Retina (tissue), 1 donor: ENCODE measurements at places on chromosomes 13 and 19.

DNA sequence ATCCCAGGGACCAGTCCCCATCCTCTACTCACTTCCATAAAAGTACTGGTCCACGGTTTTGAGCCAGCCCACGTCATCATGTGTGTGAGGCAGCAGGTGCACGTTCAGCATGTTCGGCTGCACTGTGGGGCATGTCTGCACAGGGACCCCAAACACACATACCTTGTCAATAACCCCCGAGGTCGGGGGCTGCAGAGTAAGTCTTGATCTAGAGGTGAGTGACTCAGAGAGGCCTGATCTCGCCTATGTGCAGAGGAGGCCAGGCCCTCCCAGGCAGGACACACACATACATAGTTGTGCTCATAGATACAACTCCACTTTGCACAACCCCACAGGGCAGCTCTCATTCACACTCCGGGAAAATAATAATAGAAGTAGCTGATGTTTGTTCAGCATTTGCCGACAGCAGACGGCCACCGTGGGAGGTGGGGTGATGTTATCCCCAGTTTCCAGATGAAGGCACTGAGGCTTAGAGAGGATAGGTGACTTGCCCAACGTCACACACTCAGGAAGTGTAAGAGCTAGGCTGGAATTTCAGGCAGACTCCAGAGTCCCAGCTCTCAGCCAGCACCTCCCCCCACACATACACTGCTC is 774 bp downstream of the MAN2B1 start:
- no peak for DNase-seq

DNA sequence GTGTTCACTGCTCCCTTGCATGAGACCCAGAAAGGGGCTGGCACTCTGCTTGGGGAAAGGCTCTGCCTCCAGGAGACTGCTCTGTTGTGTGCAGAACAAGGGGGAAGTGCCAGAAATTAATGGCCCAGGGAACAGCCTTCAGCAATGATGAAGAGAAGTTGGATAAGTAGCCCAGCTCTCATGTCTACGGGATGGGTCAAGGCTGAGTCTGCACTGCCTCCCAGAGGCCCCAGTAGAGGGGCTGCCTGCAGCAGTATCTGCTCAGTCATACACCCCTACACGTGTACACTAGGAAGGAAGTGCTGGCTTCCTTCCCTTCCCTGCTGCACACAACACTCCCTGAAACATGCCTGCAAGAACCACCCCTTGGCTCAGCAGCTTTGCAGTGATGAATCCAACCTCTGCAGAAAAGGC is 54.6 kb upstream of the URI1 start:
- peak; percentile 37 for DNase-seq

GRCh38 chr19:1220976-1221903 is 15.7 kb downstream of the STK11 start:
- DNase-seq, result peak; percentile 73

GRCh38 chr13:112487127-112487517 is 100.8 kb downstream of the TUBGCP3 start:
- DNase-seq, result no peak

GRCh38 chr19:7346488-7346971 is 2.2 kb upstream of the ARHGEF18 start:
- DNase-seq, result no peak

GRCh38 chr13:114121496-114122126 is 10.8 kb downstream of the RASA3 start:
- no peak for DNase-seq

GRCh38 chr13:95058680-95059079 is 242.6 kb downstream of the ABCC4 start:
- DNase-seq, result no peak

- DNase-seq, result no peak
Measured at GRCh38 chr19:45778010-45778661, 4.2 kb downstream of the DMPK start.
